ENCODE measurements at places on chromosomes 6 and 20.

- DNase-seq: peak; percentile 98
Measured at GRCh38 chr6:156963712-156964700, 186.8 kb downstream of the ARID1B start.

GRCh38 chr6:115972679-115973078 is 88.0 kb downstream of the FRK start:
- no peak for DNase-seq

- peak; percentile 67 for DNase-seq
Measured at GRCh38 chr6:43927532-43928210, 157.7 kb downstream of the VEGFA start.

GRCh38 chr6:118902726-118903125 is 8.8 kb downstream of the ASF1A start:
- no peak for DNase-seq

- DNase-seq: no peak
Measured at GRCh38 chr6:9250852-9251251, 815.5 kb upstream of the SLC35B3 start.

DNA sequence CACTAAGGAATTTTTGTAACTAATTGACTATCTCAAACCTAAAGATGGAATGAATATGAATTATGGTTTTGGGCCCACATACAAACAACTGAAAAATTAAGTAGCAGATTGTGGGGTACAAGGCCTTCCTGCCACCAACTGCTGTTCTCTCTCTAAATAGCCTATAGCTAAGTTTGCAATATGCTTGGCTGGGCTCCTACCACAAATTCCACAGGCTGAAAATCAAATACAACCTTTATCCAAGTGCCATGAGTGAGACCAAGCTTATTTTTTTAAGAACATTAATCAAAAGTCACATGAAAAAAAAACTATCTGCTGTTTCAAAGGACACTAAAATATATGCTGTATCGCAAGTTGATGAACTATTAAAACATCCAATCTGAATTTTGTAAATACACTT is 52.1 kb downstream of the TENT5A start:
- no peak for DNase-seq

DNA sequence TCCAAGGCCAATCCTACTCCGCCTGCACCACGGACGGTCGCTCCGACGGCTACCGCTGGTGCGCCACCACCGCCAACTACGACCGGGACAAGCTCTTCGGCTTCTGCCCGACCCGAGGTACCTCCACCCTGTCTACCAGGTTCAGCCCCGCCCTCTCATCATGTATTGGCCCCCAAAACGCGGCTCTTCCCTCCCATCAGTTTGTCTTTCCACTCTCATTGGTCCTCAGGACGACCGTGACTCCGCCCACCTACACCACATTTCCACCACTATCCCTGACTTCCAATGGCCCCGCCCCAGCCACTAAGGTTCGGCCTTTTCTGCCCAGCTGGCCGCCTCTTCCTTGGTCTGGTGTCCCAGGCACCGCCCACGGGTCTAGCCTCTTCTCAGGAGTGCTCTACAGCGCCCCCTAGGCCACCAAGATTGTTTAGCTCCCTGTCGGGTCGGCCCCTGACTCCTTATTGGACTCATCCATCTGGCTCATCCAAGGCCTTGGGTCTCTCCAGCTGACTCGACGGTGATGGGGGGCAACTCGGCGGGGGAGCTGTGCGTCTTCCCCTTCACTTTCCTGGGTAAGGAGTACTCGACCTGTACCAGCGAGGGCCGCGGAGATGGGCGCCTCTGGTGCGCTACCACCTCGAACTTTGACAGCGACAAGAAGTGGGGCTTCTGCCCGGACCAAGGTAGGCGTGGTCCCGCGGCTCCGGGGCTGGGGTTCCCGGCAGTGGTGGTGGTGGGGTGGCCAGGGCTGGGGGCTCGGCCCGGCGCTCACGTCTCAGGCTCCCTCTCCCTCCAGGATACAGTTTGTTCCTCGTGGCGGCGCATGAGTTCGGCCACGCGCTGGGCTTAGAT is 3.1 kb downstream of the MMP9 start:
- peak; percentile 94 for DNase-seq

GRCh38 chr20:23079016-23079351 is 7.1 kb downstream of the CD93 start:
- no peak for DNase-seq

GRCh38 chr6:13865141-13865540 is 50.8 kb upstream of the MCUR1 start:
- peak; percentile 48 for DNase-seq

DNA sequence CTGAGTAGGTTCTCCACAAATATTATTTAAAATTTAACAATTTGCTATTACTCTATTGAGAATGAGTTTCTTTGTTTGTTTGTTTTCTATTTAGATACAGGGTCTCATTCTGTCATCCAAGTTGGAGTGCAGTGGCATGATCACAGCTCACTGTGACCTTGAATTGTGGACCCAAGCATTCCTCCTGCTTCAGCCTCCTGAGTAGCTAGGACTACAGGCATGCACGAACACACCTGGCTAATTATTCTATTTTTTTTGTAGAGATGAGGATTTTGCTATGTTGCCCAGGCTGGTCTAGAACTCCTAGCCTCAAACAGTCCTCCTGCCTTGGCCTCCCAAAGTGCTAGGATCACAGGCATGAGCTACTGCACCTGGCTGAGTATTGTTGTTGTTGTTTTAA is 122.2 kb downstream of the PHF3 start:
- DNase-seq: no peak

DNA sequence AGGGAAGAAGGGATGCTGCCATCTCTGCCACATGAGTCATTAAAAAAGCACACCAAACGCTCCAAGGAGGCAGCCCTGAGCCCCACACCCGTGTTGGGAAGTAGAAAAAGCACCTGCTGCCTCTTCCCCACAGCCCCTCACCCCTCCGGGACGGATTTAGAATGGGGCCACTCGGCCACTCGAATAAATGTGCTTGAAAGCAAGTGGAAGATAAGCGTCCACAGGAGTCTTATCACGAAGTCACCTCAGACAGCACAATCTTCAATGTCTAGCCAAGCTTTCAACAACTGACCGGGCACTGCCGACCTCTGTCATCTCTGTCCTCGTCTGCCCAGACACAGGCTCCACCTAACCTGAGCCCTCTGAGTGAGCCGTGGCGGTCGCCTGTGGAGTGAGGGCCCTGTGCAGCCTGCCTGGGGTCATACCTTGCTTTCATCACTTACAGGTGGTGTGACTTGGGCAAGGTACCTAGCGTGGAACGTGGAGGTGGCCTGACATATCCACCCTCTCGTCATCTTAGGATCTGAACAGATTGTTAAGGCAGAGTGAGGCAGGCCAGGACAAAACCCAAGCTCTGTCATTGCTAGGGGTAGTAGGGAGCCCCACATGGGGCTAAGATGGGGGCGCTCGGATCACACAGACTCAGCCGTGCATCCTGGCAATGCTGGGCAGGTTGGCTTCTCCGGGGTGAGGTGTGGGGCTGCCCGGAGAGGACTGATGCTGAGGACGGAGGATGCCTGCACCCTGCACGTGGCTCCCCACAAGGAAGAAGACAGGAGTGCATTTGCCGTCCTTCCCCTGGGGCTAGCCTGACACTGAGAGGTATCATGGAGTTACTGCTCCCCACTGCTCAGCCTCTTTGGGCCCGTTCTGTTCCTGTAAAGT is 34.8 kb downstream of the PSMG4 start:
- DNase-seq: no peak

DNA sequence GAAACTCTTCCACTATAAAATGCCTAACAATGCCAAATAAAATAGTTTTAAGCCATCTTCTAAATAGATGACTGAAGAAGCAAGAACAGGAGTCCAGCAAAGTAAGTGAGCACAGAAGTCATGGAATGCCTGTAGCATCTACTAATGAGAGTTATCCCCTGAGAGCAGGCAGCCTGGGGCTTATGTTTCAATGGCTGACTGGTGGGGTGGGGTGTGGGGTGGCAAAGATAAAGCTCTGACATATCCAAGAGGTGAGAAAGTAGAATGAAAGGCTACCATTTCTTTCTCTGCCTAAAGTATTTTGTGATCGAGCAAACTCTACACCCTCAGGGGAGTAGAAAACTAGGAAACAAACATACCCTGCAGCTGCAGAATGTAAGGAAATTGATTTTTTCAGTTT is 348.8 kb downstream of the TFAP2B start:
- no peak for DNase-seq

DNA sequence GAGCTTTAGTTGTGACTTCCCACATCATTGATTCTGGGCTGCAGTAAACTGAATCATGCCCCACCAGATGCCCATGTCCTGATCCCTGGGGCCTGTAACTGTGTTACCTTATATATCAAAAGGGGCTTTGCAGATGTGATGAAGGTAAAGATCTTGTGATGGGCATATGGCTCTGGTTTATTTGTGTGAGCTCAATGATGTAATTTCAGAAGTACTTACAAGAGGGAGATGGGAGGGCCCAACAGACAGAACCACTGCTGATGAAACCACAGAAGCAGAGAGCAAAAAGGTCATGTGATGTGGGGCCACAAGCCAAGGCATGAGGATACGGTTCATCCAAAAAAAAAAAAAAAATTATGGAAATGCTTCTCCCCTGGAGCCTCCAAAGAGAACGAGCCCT is 118.7 kb downstream of the TOX2 start:
- DNase-seq: no peak

DNA sequence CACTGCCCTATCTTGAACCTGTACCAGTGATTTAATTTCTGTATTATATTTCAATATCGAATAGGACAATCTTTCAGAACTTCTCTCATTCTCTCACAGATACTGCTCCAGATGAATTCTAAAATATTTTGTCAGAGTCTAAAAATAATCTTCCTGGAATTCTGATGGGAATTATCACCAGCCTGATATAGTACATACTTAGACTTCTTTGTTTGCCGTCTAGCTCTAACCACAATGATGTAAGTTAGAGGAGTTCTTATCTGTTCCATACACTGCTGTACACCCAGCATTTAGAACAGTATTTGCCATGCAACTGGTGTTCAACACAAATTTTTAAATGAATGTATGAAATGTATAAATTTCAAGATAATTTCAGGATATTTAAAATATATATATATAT is 1.3 kb upstream of the HUS1B start:
- DNase-seq: no peak

All from inflammatory macrophage treated with lipopolysaccharide for 4 hours (primary cell).